ENCODE measurements at places on chromosomes 7 and 10.

GRCh38 chr7:117548035-117548434 is 68.2 kb downstream of the CFTR start:
- no peak for DNase-seq

- no peak for DNase-seq
Observed at GRCh38 chr10:71782221-71782916, 9.0 kb upstream of the VSIR start.

DNA sequence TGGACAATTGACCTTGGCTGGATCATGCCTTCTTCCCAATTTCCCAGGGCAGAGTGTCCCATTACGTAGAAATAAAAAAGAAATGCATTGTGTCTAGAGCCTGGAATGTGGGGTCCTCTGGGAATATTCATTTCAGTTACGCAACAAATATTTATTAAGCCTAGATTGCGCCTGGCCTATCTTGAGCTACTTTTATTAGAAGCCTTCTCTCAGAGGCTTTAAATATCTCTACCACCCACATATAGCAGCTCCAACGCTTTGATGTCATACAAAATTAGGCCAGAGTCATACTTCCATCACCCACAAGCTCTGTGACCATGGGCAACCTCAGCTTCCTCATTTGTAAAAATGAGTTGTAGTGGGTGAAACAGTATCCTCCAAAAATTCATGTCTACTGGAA is 24.9 kb upstream of the CARD11 start:
- DNase-seq: no peak

- no peak for DNase-seq
Observed at GRCh38 chr10:25661632-25662031, 272.4 kb upstream of the MYO3A start.

DNA sequence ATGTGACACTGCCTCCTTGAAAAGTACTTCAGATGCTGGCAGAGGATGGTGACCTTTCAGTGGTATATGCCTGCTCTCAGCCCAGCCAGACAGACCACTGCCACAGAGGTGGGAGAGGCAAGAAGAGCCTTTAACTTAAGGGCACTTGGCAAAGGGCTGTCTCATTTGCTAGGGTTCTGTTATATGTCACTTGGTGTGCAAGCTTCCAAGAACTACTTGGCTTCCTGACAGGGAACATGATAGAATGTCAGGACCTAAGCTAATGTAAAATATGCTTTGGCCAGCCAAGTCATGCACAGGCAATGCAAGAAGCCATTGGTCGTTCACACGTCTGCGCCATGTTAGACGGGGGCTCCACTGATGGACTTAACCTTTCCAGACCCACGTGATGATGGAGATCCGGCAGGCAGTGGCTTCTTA is 54.7 kb downstream of the RBM20 start:
- no peak for DNase-seq

DNA sequence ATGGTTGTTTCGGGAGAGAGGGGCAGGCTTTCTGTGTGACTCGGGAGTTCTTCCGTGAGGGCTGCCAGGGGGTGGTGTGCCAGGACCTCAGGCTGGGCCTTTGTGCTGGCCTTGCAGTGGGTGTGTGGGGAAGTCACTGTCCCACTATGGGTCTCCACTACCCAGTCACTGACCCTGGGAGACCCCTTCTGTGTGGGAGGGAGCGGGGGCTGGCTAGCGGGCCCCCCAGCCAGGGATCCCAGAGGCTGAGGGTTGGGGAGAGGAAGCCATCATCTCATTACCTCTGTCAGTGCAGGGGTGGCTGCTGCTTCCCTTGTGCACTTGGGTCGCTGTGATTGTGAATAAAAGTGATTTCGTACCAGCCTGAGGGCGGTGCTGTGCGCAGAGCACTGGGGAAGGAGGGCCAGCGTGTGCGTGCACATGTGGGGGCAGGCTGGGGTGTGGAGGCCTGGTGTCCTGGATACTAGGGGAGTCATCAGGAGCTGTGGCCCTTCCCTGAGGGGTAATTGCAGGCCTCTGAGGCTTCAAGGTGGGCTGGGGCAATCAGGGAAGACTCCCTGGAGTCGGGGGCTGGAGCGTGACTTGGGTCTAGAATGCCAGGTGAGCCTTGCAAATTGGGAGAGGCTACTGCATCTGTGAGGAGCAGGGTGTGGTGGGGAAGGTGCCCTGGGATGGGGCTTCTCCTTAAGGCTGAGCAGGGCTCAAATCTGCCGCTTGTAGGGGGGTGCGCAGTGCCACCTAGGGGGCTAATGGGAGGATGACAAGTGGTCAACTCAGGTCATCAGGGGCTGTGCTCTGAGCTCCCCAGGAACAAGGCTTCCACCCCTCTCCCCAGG is 98.9 kb downstream of the NEURL1 start:
- no peak for DNase-seq

DNA sequence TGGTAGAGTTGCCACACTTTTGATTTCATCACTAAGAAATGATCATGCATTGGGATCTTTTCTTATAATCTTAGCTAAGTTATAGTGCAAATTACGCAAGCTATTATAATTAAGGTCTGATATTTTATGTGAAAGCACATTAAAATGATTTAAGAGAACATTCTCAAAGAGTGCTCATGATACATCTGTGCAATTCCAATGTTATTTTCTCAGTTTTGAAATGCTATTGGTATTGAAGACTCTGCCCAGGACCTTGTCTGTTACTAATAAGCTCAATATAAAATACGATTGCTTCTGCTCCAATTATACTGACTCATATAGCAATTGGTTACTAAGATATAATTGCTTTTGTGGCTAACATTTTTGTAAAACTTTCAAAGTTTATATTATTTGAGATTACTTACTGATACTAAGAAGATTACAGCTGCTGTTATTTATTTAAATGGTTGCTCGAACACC is 180.9 kb downstream of the ADAM12 start:
- no peak for DNase-seq

GRCh38 chr7:99372275-99373090 is 2.0 kb upstream of the ARPC1B start:
- DNase-seq: no peak

- no peak for DNase-seq
Observed at GRCh38 chr7:144436500-144436899, 33.0 kb upstream of the NOBOX start.

GRCh38 chr7:46847126-46847525 is 734.8 kb downstream of the TNS3 start:
- no peak for DNase-seq

DNA sequence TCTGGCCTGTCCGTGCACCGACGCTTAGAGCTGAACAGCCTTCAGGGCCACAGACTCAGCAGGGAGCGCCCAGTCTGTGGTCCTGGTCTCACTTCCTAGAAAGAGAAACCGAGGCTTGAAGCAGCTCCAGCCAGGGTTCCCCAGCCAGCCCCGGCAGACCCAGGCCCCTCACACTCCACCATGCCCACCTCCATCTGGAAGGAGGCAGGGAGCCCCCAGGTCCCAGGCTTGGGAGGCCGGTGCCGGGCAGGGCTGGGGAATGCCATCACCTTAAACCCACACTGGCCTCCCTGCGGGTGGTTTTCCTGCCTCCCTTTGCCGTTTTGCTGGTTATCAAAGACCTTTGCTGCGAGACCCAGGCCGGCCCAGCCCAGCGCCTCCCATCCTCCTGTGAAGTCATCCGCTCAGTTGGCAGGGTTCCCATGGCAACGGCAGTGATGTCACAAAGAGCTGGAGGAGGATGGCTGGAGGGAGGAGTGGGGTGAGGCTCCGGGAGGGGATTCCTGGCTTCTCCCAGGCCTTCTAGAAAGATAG is 24.0 kb downstream of the ELFN1 start:
- DNase-seq: no peak

DNA sequence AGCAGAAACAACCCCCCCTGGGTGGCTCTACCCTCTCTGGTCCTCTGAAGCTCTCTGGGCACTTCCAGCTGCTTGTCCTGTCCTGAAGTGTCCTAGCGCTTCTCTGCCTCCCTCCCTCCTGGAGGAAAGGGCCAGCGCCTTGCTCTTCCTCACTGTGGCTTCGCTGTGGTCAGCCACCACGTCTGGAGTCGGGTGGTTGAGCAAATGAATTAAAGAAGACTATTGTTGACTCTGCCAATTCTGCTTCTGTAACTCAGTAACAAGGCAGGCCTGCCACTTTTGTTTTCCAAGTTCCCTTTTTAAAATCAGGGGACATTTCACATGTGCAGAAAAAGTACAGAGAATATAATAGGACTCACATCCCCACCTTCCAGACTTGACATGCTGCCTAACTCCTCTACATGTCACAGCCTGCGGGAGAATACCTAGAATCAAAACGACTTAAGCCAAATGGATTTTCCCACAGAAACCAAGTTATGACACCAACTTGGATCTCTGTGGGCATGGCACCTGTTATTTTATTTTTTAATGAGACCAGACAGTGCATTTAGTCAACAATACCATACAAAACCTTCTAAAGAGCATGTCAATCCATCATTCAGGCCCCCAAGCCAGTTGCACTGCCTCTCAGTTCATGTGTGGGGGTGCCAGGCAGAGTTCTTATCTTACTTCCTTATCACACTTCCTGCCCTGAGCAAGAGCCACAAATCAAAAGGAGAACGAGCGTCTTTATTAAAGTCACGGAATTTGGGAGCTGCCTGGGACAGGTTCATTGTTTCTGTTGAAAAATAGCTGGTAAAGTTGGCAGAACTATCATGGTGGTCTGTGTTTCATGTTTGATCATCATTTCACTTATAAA is 6.8 kb downstream of the FFAR4 start:
- no peak for DNase-seq

Data from activated T-helper 1 cell treated with anti-CD3 and anti-CD28 coated beads, Interleukin-2, amount 50 U/mL, for 16 hours (primary cell).